Activated T-cell treated with anti-CD3 and anti-CD28 coated beads, Interleukin-2, amount 50 U/mL, for 72 hours (primary cell): ENCODE measurements at places on chromosomes 11 and 22. TPM values are rescaled to one million over a fixed set of nuclear protein-coding genes. Genes with fewer than 3 reads are reported as not detected.
A peak's percentile ranks its signal among the peaks of the same experiment; 100 is the strongest.

The UPK2 gene
- total RNA-seq: 1.2 TPM

The OR4C11 gene
- not detected for total RNA-seq

The CLDN5 gene
- 0.30 TPM for total RNA-seq

DNA sequence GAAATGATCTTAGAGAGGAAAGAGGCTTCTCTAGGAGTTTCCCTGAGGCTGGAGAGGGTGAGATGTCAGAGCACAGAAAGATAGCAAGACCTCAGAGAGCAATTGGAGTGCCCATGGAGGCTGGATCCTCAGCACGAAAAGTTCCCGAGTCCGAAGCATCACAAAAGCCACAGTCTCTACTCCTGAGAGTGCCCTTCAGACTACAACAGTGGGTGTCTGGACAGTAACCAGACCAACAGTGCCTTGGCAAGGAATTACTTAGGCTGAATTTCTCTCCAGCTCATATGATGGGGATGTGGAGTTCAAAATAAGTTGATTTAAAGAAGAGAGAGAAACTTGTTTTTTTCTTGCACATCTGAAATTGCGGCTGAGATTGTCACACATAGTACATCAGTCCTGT is 31.9 kb upstream of the PSMA1 start:
- H3K4me3 ChIP-seq: no peak overlapping the region
- H3K27ac ChIP-seq: no peak overlapping the region
- H3K36me3 ChIP-seq: peaks cover 3% of the 10 kb centered on the region
- H3K4me1 ChIP-seq: peaks cover 36% of the 10 kb centered on the region

DNA sequence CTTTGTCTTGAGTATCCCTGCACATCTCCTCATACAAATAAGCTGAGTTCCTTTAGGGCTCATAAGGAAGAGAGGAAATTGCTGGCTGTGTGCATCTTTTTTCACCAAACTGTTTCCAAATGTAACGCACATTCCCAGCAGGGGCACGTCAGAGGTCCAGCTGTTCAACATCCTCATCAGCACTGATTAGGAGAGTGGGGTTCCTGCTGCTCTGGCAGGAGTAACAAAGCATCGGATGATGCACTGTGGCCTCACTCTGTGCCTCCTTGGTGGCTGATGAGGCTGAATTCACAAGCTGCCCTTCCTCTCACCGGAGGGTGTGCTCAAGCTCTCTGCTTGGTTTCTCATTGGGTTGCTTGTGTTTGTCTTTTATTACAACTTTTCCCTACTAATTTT is 35.5 kb upstream of the SLC25A1 start:
- no peak overlapping the region for H3K27ac ChIP-seq
- H3K36me3 ChIP-seq: no peaks in the 10 kb centered on the region
- DNase-seq: no peak
- peaks cover 10% of the 10 kb centered on the region for H3K27me3 ChIP-seq

- no peak for DNase-seq
- H3K4me3 ChIP-seq: peak overlapping the region; percentile 63
Observed at GRCh38 chr11:112459001-112459400, 198.3 kb upstream of the PLET1 start.

- H3K4me3 ChIP-seq: no peak overlapping the region
- peaks cover 8% of the 10 kb centered on the region for H3K4me1 ChIP-seq
- no peak overlapping the region for H3K27ac ChIP-seq
- no peak for DNase-seq
Observed at GRCh38 chr11:76791861-76792260, 8.7 kb downstream of the TSKU start.

- no peaks in the 10 kb centered on the region for H3K36me3 ChIP-seq
- peaks cover 12% of the 10 kb centered on the region for H3K4me1 ChIP-seq
- no peak overlapping the region for H3K27ac ChIP-seq
- DNase-seq: no peak
- no peak overlapping the region for H3K4me3 ChIP-seq
- peaks cover 60% of the 10 kb centered on the region for H3K27me3 ChIP-seq
Observed at GRCh38 chr22:24950272-24950902, 2.1 kb upstream of the KIAA1671 start.

DNA sequence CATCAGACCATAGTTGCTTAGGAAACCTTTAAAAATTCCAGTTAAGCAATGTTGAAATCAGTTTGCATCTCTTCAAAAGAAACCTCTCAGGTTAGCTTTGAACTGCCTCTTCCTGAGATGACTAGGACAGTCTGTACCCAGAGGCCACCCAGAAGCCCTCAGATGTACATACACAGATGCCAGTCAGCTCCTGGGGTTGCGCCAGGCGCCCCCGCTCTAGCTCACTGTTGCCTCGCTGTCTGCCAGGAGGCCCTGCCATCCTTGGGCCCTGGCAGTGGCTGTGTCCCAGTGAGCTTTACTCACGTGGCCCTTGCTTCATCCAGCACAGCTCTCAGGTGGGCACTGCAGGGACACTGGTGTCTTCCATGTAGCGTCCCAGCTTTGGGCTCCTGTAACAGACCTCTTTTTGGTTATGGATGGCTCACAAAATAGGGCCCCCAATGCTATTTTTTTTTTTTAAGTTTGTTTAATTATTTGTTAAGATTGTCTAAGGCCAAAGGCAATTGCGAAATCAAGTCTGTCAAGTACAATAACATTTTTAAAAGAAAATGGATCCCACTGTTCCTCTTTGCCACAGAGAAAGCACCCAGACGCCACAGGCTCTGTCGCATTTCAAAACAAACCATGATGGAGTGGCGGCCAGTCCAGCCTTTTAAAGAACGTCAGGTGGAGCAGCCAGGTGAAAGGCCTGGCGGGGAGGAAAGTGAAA is 73.4 kb downstream of the NCAPD3 start:
- H3K4me3 ChIP-seq: no peak overlapping the region
- peak overlapping the region; percentile 63 for H3K27ac ChIP-seq
- DNase-seq: peak; percentile 35

GRCh38 chr22:46857142-46857884 is 94.9 kb downstream of the TBC1D22A start:
- H3K27me3 ChIP-seq: no peaks in the 10 kb centered on the region
- no peak for DNase-seq

- H3K4me1 ChIP-seq: no peaks in the 10 kb centered on the region
- no peak overlapping the region for H3K27ac ChIP-seq
- H3K27me3 ChIP-seq: no peaks in the 10 kb centered on the region
Observed at GRCh38 chr11:105371311-105371710, 231.7 kb upstream of the CARD18 start.

DNA sequence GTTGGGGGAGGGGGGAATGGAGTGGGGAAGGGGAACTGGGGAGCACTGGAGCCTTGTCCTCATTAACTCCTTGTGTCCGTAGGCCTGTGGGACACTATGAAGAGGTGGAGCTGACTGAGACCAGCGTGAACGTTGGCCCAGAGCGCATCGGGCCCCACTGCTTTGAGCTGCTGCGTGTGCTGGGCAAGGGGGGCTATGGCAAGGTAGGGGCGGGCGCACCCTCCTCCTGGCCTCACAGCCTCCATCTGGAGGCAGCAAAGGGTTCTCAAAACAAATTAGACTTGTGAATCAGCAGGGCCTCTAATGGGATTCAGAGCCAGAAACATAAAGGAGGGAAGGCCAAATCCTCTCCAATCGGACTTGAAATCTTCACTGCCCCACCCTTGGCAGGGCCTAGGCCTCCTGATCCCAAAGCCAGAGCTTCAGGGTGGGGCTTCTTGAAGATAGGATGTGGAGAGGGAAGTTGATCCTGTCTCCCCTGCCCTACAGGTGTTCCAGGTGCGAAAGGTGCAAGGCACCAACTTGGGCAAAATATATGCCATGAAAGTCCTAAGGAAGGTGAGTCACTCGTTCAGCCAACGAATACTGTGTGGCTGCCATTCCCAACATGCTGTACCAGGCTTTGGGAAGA is 859 bp downstream of the RPS6KB2 start:
- H3K4me3 ChIP-seq: peak overlapping the region; percentile 91
- no peaks in the 10 kb centered on the region for H3K36me3 ChIP-seq
- no peaks in the 10 kb centered on the region for H3K27me3 ChIP-seq
- H3K27ac ChIP-seq: peak overlapping the region; percentile 89
- H3K4me1 ChIP-seq: peaks cover 58% of the 10 kb centered on the region

DNA sequence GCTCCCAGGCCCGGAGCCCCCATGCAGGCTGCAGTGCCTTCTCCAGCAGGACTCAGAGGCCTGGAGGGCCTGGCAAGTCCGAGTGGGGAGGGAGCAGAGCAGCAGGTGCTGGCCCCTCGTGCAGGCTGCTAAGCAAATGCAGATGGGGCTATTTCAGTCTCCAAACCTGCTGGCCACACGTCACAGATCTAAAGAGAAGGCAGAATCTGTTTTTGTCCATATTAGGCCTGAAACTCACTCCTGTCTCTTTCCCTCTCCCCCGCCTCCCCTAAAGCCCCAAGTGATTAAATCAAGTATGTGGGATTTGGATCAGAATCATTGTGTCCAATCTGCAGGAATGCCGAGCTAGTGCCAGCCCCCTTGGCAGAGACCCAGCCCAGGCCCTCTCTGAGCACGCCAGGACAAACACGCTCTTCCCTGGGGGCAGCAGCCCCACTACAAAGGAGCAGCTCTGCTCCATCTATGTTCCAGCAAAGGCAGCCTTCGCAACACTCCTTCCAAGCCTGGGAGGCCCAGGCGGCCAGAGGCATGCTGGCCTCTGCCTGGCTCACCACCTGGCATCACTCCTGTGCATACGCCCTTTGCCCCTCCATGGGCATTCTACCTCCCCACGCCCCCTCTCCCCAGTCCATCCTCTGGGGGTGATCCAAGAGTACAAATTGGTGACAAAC is 26.5 kb downstream of the RPL27A start:
- no peak for DNase-seq
- no peak overlapping the region for H3K27ac ChIP-seq
- H3K27me3 ChIP-seq: peaks cover 9% of the 10 kb centered on the region
- H3K4me1 ChIP-seq: no peaks in the 10 kb centered on the region
- H3K4me3 ChIP-seq: no peak overlapping the region

- H3K27ac ChIP-seq: no peak overlapping the region
- H3K36me3 ChIP-seq: peaks cover 4% of the 10 kb centered on the region
- no peak overlapping the region for H3K4me3 ChIP-seq
Observed at GRCh38 chr11:111905411-111905810, 6.2 kb downstream of the CRYAB start.

GRCh38 chr11:64665411-64665821 is 57.6 kb downstream of the NRXN2 start:
- no peak overlapping the region for H3K27ac ChIP-seq
- DNase-seq: no peak
- peaks cover 5% of the 10 kb centered on the region for H3K27me3 ChIP-seq
- H3K36me3 ChIP-seq: no peaks in the 10 kb centered on the region
- no peaks in the 10 kb centered on the region for H3K4me1 ChIP-seq

DNA sequence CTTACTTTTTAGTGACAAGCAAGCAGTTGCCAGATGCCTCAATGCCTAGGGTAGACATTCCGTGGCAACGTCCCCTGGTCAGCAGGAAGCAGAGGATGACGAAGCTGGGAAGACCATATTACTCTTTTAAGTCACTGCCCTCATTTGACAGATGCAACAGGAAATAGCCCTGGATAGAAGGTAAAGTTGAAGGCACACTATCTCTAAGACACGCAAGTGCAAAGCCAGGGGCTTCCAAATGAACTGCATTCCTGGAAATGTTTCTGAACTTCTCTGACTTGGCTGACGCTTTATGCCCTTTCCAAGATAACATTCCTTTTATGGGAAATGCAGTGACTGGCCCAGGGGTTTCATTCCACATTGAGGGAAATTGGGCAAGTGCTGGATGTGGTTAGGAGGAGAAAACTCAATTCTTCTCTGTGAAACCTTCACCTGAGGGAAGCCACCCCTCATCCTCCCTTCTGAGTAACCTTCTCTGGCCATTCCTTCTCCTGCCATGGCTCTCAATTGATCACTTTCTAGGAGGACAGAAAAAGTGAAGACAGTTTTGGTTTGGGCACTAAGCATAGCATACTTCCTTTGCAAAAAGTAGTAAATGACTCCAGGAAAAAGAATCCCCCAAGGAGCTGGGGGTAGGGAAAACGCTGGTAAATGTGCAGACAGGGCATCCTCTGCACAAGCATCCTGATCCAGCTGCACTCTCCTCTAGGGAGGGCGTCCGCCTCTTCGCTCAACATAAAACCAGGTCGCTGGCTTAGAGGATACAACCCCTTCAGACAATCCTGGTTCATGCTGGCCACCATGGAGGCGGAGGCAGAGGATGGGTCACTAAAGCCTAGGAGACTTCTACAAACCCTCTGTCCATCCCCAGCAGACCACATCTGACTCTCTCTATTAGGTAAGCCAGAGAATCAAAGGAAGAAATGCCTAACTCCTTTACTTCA is 14.5 kb downstream of the PCSK7 start:
- no peak overlapping the region for H3K4me3 ChIP-seq
- H3K27me3 ChIP-seq: no peaks in the 10 kb centered on the region
- no peak for DNase-seq
- no peaks in the 10 kb centered on the region for H3K4me1 ChIP-seq

- H3K4me1 ChIP-seq: peaks cover 37% of the 10 kb centered on the region
- H3K27me3 ChIP-seq: no peaks in the 10 kb centered on the region
- H3K27ac ChIP-seq: no peak overlapping the region
- no peak overlapping the region for H3K4me3 ChIP-seq
Observed at GRCh38 chr22:24105013-24105360, 76.3 kb upstream of the SUSD2 start.

- H3K36me3 ChIP-seq: peaks cover 3% of the 10 kb centered on the region
- peaks cover 6% of the 10 kb centered on the region for H3K4me1 ChIP-seq
- H3K4me3 ChIP-seq: no peak overlapping the region
- DNase-seq: peak; percentile 45
Observed at GRCh38 chr22:38513063-38513462, 7.0 kb upstream of the DDX17 start.

DNA sequence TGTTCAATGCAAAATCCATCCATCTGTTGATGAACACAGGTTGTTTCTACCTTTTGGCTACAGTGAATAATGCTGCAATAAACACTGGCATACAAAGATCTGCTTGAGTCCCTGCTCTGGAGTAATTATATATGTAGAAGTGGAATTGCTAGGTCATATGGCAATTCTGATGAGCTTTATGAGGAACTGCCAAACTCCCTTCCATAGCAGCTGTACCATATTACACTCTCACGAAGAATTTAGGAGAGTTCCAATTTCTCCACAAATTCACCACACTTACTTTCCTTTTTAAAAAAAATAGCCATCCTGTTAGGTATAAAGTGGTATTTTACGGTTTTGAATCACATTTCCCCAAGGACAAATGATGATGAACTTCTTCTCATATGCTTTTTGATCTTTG is 62.2 kb downstream of the RSF1 start:
- H3K36me3 ChIP-seq: peaks cover 26% of the 10 kb centered on the region
- no peaks in the 10 kb centered on the region for H3K27me3 ChIP-seq
- H3K4me1 ChIP-seq: peaks cover 12% of the 10 kb centered on the region
- no peak for DNase-seq

DNA sequence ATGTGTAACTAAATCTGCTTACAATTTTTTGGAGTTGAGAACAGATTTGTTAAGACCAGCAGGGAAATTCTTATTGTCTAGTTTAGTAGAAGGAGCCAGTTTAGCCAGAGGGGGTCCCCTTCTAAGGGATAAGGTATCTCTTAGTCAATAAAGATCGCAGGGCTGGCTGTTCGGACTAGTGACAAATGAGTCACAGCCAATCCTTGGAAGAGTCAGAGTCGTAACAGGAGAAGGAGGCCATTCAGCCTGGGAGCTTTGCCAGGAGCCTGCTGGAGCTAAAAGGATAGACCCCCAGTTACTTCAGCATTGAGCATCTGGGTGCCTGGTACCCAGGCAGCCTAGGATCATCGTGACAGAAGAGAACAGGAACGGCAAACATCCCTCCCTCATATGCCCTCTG is 191.6 kb upstream of the ARHGAP20 start:
- DNase-seq: no peak
- H3K27ac ChIP-seq: no peak overlapping the region
- peaks cover 3% of the 10 kb centered on the region for H3K36me3 ChIP-seq
- H3K27me3 ChIP-seq: peaks cover 7% of the 10 kb centered on the region
